ENCODE measurements at places on chromosomes 1 and 21.

DNA sequence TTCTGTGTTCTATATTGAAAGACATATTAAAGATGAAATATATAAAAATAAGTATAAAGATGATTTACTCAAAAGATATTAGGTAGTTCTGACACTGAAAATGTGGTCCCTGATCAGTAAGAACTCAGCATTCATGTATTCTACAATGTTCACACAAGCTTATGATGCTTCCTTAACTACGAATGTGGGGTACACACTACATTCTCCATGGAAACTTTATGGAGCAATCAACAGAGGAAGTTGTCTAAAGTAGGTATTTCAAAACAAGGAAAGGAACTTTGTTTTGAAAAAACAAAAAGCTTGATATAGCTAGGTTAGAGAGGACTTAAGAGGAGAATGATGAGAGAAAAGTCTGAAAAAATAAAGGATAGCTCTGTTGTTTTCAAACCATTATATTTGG is 119.7 kb upstream of the RGS18 start:
- DNase-seq: no peak

- no peak for DNase-seq
Observed at GRCh38 chr1:172567720-172568119, 34.8 kb downstream of the SUCO start.

DNA sequence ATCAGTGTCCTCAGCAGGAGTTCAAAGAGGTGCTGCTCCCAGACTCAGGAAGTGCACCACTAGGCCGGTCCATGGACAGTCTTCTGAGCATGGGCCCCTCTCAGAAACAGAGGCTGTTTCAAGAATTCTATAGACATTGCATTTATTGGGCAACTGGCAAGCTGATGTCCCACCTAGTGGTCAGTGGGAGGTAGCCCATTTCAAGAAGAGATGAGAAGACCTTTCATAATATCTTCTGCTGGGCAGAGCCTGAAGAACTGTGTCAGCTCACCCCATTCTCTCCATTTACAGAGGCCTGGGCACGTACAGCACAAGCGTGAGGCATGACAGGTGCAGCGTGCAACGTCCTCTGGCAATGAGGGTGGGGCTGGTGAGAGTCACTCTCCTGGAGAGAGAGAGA is 216.0 kb downstream of the DYRK1A start:
- no peak for DNase-seq

DNA sequence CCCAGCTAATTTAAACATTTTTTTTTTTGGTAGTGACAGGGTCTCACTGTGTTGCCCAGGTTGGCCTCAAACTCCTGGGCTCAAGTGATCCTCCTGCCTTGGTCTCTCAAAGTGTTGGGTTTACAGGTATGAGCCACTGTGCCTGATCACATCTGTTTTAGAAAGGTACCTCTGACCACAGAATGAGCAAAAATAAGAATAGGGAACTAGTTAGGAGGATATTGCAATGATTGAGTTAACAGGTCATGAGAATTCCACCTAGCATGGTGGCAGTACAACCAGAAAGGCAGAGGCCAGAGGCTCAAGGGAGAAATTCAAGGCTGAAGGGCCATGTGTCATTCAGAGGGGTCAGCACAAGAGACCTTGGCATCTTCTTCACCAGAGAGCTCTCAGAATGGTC is 49.6 kb downstream of the ELAPOR1 start:
- DNase-seq: no peak

- DNase-seq: peak; percentile 7
Observed at GRCh38 chr21:41167348-41168342, at the start of gene BACE2. TSS of gene BACE2 (plus strand) at chr21:41168160. CDS start at chr21:41168264, 104 bp downstream.

DNA sequence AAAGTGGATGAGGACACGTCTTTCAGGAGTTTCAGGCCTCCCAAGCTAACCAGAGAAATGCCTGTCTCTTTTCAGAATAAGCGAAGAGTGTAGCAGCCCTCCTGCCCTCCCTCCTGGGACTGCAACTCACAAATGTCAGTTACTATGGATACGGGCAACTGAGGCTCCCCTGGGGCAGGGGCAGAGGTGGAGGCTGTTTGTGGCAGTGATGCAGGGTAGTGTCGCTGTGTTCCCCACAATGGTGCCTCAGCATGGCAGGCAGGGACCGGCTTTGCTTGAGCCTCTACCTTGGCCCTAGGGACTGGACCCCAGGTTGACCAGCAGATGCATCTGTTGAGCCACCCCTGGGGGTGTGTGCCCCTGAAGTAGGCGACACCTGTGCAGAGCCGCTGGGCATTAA is 10.2 kb downstream of the NFASC start:
- DNase-seq: no peak

- DNase-seq: no peak
Observed at GRCh38 chr1:170470121-170470520, 61.8 kb upstream of the GORAB start.

DNA sequence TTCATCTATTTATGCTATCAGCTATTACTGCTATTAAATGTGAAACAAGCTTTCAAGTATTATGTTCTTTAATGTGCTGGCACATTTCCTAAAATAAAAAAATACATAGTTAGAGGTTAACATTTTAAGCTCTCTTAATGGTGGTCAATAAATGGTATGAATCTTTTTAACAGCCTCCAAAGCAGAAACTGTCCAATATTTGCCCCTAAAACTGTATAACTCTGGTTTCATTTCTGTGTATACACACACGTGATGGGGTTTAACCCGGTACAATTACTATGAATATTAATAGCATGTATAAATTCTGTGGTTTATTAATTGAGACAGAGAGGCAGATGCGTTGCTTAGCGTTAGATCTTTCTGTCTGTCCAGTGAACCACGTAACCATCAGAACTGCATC is 2.2 kb downstream of the ESRRG start:
- DNase-seq: no peak

DNA sequence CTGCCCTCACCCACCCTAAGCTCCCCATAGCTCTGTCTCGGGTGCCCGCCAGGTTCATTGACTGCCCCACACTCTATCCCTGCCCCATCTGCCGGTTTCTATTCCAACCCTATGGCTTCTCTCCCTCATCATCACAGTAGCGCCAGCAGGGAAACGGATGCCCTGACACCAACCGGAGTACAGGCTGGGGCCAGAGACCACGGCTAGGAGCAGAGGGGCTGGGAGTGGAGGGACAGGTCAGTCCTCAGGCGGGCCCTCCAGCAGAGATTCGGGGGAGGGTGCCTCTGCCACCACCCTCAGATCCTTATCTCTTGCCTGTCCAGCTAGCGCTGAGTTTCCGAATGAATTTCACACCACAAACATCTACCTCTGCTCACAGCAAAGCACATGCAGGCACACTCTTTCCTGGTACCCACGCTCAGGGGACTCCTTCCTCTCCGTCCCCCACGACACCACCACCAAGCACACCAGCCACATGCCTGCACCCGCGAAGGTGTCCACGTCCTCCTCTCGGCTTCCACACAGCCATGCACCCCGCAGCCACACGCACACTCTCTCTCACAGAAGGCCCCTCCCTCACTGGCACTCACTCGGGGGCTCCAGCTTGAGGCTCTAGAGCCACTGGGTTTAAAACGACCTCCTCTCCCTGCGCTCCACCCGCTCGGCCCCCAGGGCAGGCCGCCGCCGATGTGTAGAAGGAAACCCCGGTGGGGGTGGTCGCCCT is 7.2 kb downstream of the TAL1 start:
- no peak for DNase-seq

- no peak for DNase-seq
Observed at GRCh38 chr1:229298420-229298819, 27.5 kb downstream of the RAB4A start.

Measured in activated CD4-positive, alpha-beta T cell treated with anti-CD3 and anti-CD28 coated beads, Interleukin-2, amount 50 U/mL, for 4 hours (primary cell).